ENCODE measurements at places on chromosomes 16 and 17.
A peak's percentile ranks its signal among the peaks of the same experiment; 100 is the strongest.

- DNase-seq: no peak
These were observed 1.1 kb downstream of the LASP1NB start for GRCh38 chr17:38926293-38927070.

GRCh38 chr16:10966129-10966528 is 21.8 kb downstream of the CLEC16A start:
- DNase-seq: no peak

- DNase-seq: no peak
These were observed 3.9 kb upstream of the NFAT5 start for GRCh38 chr16:69561901-69562300.

DNA sequence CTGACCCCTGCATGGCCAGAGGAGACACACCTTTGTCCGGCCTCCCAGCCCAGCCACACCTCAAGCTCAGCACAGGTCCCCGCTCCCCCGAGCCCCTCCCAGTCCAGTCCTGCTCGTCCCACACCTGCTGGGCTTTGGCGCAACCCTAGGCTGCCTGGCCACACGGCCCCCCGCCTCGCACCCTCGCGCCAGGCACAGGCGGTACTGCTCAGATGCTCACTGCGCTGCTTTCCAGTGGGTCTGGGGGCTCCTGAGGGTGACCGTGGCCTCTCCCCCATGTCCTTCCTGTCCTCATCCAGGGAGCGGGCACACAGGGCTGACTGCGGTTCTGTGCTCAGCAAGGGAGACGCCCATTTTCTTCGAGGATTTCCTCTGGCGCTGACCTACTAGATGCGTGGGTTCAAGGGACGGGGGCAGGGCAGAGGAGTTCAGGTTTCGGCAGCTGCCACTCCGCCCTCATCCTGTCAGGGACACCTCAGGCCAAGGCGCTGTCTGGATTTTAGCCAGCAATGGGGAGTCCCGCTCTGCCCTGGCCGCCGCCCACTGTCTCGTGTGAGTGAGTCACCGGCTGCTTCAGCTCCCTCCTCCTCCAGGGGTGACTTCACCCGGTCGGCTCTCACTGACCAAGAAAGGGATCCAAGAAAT is 118.0 kb upstream of the ZNF469 start:
- peak; percentile 5 for DNase-seq

All from nucleus accumbens (tissue), 56 donors.